Stimulated activated CD8-positive, alpha-beta memory T cell treated with anti-CD3 and anti-CD28 coated beads, Interleukin-2, amount 100 ng/mL, for 1 hour (primary cell): ENCODE measurements at places on chromosomes 4 and X.

DNA sequence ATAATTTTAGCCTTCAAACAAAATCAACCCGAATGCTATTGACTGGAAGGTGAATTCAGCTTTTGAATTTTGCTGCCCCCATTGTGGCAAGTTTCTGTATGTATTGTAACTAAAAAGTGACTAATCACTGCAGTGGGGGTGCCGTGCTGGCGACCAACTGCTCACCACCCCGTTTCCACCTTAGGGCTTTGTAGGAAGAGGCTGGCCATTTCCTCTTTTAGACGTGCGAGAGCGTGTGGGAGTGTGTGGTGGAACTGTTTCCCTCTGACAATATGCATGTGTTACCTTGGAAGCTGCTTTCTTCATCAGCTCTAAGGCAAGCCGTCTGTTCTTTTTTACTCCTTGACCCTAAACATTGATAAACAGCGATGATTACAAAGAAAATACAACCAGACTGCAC is 78.8 kb downstream of the SEL1L3 start:
- no peak for DNase-seq

DNA sequence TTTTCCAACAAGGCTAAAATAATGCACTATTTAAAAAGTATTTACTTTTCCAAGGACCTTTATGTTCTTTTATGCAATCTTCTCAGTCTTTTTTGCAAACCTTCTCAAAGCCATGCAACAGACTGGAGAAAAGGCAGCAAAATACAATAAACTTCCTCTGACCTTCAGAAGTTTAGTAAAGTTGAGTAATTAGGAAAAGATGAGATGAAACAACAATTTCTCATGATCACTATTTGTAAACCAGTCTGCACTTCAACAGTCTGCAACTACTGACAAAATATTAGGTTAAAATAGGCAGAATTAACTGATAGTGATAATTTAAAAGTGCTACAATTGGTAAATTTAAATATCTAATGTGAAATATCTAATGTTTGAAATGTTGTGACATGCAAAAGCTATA is 884.9 kb upstream of the PCDH10 start:
- DNase-seq: no peak

DNA sequence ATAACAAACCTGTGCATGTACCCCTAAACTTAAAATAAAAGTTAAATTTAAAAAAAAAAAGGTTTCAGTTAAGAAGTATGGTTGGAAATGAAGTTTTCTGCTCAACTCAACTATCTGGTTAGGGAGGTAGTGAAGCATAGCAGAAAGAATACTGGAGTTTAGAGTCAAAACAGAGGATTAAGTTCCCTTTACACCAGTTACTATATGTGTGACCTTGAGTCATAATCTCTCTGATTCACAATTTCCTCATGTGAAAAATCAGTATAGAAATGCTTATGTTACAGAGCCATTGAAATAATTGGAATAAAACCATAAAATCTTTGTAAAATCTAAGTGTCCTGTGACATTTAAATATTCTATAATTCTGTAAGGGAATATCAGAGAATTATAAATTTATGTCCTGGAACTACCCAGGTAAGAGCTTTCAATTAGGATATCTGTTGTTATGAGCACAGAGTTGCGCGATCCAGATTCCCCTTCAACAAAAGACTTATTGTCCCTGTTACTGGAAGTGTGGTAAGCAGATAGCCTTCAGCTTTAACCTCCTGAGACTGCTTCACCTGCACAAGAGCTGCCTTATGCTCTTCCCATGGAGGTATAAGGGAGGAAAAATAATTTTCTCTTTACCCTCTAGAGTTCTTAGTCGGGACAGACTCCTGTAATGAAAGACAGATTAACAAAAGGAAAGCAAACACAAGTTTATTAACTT is 203.8 kb upstream of the NRK start:
- DNase-seq: no peak

DNA sequence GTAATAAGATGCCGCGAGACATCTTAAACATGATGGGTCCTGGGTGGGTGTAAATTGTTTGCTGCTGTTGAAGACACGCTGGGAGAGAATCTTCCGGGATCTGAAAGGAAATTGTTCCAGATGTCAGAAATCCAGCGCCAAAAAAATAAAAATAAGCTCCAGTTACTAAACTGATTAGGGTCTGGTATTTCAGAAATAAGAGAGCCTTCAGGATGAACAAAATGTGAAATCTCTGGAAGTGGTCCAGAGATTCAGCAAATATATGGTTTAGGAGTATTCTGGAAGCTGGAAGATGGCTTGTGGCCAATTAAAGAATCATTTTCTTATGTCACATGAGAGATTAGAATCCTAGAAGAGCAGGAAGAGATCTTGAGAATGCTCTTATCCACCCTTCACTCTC is 75.8 kb upstream of the NHS start:
- no peak for DNase-seq

- no peak for DNase-seq
Observed at GRCh38 chrX:17655211-17656034, 81.9 kb upstream of the SCML1 start.

GRCh38 chr4:38280323-38280706 is 320.1 kb downstream of the PTTG2 start:
- no peak for DNase-seq

DNA sequence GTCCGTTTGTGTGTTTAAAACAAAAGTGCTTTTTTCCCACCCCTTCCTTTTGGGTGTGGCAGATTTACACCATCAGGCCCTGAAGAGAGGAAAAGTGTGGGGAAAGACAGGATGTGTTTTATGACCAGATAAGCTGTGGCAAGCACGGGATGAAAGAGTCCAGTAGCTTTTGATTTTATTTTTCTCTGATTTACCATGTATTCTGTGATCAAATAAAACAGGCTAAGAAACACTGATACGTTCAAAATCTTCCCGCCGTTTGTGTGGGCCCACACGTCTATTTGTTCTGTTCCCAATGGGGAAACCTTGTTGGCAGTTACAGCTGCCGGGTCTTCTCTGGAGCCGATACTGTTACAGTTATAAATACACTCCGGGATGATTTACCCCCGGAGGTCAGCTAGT is 10.8 kb downstream of the LRP2BP start:
- DNase-seq: no peak

GRCh38 chrX:125681058-125681457 is 361.4 kb downstream of the TEX13C start:
- DNase-seq: no peak

- no peak for DNase-seq
Observed at GRCh38 chrX:10288373-10288975, 131.7 kb downstream of the CLCN4 start.

GRCh38 chr4:152929888-152930287 is 6.2 kb upstream of the FHDC1 start:
- no peak for DNase-seq

GRCh38 chr4:111924696-111925095 is 220.6 kb upstream of the FAM241A start:
- DNase-seq: no peak
